Stimulated activated CD8-positive, alpha-beta memory T cell treated with anti-CD3 and anti-CD28 coated beads, Interleukin-7, amount 100 ng/mL, for 48 hours (primary cell): ENCODE measurements at places on chromosomes 1 and 21.
A peak's percentile ranks its signal among the peaks of the same experiment; 100 is the strongest.

DNA sequence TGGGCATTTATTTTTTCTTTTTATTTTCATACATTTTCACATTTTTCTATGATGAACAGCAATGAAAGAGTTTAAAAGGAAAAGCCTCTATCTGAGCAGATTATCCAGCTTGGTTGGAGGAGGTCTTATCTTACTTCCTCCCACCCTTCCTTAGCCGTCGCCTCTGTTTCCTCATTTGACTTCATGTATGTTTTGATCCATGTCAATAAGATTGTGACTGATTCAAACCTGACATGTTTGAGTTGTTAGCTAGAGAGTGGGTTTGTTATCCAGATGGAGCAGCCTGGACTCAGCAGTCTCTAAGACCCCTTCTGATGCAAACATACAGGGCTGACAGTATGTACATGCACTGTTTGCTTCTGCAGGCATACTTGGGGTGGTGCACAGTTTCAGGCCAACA is 31.2 kb downstream of the MACO1 start:
- no peak for DNase-seq

DNA sequence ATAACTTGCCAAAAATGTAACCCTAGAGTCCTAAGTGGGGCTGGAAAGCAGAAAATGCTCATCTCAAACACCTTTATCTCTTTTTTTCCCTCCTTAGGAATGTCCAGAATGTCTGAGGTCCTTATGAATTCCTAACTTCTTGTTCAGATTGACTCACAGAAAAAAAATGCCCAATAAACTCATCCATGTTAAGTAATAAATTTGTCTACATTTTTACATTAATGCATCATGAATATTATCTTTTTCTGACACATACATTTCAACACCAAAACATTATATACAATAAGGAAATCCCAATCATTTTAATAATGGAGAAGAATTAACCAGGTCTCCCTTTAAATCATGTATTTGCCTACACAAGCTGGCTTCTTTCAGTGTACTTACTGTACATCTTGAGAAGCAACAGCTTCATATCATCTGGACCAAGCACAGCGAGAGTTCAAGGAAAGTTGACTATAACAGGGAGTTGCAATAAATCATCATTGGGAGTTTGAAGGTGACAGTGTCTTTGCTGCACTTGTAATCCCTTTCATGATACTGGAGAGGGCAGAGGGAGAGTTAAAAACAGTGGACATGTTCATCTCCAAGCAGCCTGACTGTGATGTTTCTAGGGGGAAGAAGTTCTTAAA is 565.2 kb downstream of the LTN1 start:
- no peak for DNase-seq

- peak; percentile 28 for DNase-seq
These were observed at the start of gene ECE1 for GRCh38 chr1:21289700-21290545. ECE1 (minus strand) TSS chr1:21290463; CDS start chr1:21290414, 49 bp downstream.

GRCh38 chr1:230747127-230747730 is at the start of gene CAPN9:
CAPN9 (plus strand) TSS chr1:230747388; CDS start chr1:230747497, 109 bp downstream.
- no peak for DNase-seq

DNA sequence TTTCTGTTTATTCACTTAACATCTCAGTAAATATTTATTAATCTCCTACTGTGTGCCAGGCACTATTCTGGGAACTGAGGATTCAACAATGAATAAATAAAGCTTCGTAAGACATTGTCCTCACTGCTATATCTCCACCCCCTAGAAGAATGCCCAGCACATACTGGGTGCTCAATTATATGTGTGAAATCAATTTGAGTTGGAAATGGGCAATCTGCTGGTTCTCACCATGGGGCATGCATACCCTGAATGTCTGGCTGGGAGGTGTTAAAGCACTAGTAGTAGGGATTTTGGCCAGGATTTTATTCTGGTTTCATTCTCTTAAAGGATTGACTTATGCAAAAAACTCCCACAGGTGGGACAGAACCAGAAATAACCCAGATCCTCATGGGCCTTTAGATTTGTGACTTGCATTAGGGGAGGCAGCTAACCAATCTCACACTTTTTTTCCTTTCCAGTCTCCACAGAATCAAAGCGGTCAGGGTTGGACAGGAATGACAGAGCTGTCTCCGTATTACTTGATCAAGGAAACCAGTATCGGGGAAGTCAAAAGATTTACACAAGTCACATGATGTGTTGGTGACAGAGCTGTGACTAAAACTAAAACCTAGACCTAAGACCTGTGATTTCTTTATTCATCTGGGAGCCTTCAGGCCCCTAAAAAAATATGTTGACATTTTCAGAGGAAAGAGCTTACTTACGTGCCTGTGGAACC is 12.8 kb downstream of the GFI1 start:
- no peak for DNase-seq

GRCh38 chr1:209349363-209350308 is 233.9 kb upstream of the CAMK1G start:
- no peak for DNase-seq

DNA sequence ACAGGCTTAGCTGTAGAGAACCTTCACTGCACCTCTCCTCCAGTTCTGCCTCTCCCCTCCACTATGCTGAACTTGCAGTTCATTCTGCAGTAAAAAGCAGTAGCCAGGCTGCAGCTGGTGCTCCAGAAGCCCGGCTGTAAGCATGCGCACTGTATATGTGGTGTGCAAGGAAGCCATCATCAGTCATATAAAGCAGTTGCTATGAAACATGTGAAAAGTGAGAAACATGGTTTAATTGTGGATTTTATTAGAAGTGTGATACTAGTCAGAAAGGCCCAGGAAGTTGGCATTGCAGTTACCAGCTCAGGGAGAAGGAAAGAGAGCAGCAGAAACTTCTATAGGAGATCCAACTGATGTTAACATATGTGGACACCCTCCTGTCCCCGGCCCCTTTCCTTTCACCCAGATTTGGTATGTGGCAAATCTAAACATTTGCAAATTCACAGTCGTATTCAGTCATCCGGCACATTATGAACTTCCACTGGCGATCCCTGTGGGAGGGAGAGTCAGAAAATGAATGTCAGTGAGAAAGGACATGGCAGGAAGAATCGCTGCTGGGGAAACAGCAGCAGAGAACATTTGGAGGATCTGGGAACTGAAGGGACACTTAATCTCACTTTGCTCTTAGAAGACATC is 32.8 kb downstream of the DPT start:
- no peak for DNase-seq

DNA sequence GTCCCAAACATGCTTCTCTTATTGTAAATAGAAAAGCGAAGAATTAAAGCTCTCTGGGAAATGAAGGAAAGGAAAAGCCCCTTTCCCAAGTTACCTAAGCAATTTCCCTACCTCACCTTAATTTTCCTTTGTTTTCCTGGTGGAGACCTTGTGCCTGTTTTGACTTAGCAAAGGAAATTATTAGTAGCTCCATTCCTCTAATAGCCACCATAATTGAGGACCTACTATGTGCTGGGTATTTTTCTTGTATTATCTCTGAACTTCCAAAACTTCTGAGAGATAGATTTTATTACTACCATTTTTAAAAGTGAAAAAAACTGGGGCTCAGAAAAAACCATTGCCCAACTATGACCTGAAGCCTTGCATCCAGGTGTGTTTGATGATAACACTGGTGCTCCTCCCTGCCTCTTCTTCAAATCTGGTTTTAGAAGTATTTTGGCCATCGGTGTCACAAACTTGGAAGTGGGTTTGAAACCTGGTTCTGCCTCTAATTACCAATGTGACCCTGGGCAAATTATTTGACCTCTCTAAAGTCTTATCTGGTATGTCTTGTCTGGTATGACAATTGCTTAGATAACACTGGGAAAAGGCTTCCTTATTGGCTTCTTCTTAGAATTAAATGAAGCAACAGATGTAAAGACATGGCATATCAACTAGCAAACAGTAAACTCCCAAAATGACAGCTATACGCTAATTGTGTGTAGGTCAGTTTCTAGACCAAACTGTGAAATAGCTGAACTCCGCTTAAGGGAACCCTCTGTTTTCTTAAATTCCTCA is 39.5 kb downstream of the BCL9 start:
- no peak for DNase-seq

GRCh38 chr1:151825204-151825603 is 6.4 kb downstream of the RORC start:
- no peak for DNase-seq

- DNase-seq, result no peak
These were observed 39.0 kb downstream of the KIAA0319L start for GRCh38 chr1:35518183-35518582.
